Activated T-cell treated with anti-CD3 and anti-CD28 coated beads, Interleukin-2, amount 50 U/mL, for 72 hours (primary cell): ENCODE measurements at places on chromosomes 6 and 20. TPM values are rescaled to one million over a fixed set of nuclear protein-coding genes. Genes with fewer than 3 reads are reported as not detected.

Gene PTPRA
- 85.9 TPM for total RNA-seq

Gene GJA1
- total RNA-seq: 0.19 TPM

Gene ENPP5
- 0.43 TPM for total RNA-seq

Gene STMND1
- total RNA-seq: not detected

Gene RIPOR3
- 0.23 TPM for total RNA-seq

Gene CRISP2
- total RNA-seq: not detected

Gene DIDO1
- total RNA-seq: 50.0 TPM

Gene UNC5CL
- 4.0 TPM for total RNA-seq

Gene TRDN
- total RNA-seq: not detected

Gene FAM162B
- not detected for total RNA-seq

Gene AGER
- 39.0 TPM for total RNA-seq

Gene MEP1A
- total RNA-seq: not detected

Gene SMLR1
- total RNA-seq: not detected

Gene COMMD7
- total RNA-seq: 62.0 TPM

Gene CAP2
- total RNA-seq: not detected

Gene WASF1
- 3.3 TPM for total RNA-seq

Gene SGK2
- total RNA-seq: 1.4 TPM

Gene TFAP2B
- not detected for total RNA-seq

Gene LIN28B
- not detected for total RNA-seq

Gene SPATA25
- 0.46 TPM for total RNA-seq

Gene MUC21
- total RNA-seq: not detected

Gene SALL4
- total RNA-seq: not detected

Gene TNNC2
- 0.49 TPM for total RNA-seq

Gene MAK
- total RNA-seq: 0.48 TPM

Gene LRRC1
- total RNA-seq: 3.6 TPM
